Ovary (tissue), 10 donors: ENCODE measurements at places on chromosomes 6 and 20. TPM values are rescaled to one million over a fixed set of nuclear protein-coding genes. Genes with fewer than 3 reads are reported as not detected.

CGA gene
- not detected for polyA plus RNA-seq

PLEKHG1 gene
- 11.9 TPM for polyA plus RNA-seq

TAAR6 gene
- polyA plus RNA-seq: not detected

DNA sequence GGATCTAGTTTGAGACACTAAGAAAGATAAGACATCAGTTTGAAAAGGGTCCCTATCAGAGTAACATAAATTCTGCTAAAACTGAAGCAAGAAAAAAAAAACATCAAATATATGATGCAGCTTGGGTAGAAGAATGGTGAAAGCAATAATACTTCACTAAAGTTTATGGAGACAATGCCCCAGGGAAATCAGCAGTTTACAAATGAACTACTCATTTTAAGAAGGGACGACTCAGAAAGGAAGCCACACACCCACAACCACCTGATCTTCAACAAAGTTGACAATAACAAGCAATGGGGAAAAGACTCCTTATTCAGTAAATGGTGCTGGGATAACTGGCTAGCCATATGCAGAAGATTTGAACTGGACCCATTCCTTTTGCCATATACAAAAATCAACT, 143.5 kb downstream of the TPBG start:
- no peak for DNase-seq

DNA sequence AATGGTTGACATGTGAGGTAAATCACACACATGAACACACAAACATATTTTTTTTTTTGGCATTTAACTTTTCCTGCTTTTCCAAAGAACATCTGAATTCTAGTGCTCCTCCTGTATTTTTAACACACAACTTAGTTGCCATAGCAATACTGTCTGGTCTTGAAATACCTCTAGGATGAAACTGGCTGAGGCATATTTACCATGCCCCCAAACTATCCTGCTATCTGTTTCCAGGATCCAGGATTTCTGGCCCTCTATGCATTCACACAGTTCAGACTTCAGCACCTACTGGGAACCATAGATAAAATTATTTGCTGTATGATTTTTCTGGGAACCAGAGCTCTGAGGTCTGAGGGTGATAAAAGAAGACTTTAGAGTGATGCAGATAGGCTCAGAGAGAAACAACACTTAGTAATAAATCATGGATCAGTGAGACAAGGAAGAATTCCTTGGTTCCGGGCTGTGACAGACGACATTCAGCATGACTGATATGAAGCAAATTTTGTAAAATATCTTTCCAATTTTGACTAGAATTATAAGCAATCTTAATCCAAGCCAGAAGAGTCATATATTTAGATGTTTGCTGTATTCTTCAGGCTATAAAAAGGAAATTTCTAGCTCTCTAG, 359.7 kb downstream of the BTBD9 start:
- DNase-seq: no peak
